Adrenal gland (tissue), 19 donors: ENCODE measurements at places on chromosomes 6 and 20.
A peak's percentile ranks its signal among the peaks of the same experiment; 100 is the strongest.

- DNase-seq, result no peak
Measured at GRCh38 chr6:105993341-105994117, 92.6 kb upstream of the PRDM1 start.

GRCh38 chr6:15996030-15996429 is 132.9 kb upstream of the MYLIP start:
- DNase-seq, result no peak

GRCh38 chr6:148999501-148999900 is 252.7 kb downstream of the UST start:
- no peak for DNase-seq

DNA sequence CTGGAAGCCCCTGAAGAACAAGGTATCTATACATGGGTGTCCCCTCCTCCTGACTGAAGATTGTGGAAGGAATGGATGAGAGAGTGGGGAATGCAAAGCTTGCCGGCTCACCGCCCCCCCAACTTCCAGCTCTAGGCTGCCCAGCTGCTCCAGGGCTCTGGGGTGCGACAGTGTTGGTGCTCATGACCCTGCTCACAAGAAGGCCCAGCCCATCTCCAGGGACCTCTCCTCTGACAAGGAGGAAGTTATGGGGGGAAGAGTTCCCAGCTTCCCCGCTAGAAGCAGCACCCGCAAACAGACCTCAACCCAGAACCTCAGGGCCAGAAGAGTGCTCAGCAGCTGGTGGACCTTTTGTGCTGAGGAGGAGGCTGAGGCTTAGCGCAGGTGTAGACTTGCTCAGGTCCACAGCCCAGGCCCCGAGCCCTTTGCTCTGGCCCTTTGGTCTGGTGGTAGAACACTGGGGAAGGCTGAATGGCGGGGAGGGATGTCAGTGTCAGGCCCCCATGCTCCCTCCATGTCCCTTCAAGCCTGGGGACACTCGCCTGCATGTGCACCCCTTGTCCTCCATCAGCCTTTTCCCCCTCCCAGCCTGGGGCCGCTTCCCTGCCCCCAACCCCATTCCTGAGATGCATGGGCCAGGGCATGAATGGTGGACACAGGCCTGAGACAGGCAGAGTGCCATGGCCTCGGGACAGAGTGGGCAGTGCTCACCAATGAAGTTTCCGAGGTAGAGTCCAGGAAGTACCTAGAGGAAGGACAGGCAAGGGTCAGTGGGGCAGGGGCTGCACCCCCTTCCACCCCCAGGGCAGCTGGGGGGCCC is 1.3 kb downstream of the DUSP15 start:
- no peak for DNase-seq

DNA sequence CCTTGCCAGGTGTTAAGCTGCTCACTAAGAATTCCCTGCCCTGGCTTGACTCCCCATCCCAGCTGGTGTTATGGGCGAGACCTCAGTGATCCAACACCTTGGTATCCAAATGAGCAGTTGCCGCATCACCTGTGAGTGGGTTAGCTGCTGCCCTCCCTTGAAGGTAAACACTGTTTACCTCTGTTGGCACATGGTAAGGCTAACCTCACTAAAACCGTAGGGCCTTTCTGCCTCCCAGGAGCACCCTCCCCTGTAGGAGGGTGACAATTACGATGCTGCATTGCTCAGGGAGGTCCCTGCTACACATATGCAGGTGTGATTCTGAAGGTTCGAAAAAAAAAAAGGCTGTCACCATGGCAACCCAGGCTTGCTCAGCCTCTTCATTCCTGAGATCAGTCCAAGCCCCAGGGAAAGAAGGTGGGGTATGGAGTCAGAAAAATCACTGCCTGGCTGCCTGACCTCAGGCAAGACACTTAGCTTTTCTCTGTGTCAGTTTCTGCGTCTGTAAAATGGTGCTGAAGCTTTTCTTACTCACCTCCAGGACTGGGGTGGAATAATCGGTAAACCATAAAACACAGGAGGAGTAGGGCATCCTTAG is 19.5 kb downstream of the PNPLA1 start:
- no peak for DNase-seq

GRCh38 chr6:150725795-150726194 is 126.1 kb downstream of the PLEKHG1 start:
- DNase-seq, result no peak

GRCh38 chr6:114304304-114304887 is 38.4 kb downstream of the HS3ST5 start:
- no peak for DNase-seq

GRCh38 chr6:52904562-52905279 is 4.8 kb downstream of the GSTA3 start:
- DNase-seq, result no peak

GRCh38 chr20:36167902-36168503 is 13.5 kb downstream of the EPB41L1 start:
- DNase-seq, result peak; percentile 52
